ENCODE measurements at places on chromosomes 7 and 10.

DNA sequence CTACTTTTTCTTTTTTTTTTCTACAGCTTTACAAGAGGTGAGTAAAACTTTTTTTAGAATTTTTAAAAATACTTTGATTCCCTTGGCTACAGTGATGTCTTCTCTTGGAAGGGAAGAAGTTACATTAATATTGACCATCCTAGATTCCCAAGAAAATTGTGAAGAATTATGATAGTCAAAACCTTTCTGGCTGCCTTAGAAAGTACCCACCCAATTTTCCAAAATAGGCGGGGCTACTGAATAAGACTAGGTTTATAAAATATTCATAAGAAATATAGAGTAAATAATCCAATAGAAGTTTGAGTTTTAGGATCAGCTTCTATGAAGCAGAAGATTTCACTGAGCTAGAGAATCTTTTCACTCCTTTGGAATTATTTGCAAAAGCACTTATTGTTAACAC lies 3.0 kb downstream of the COL1A2 start:
- no peak for DNase-seq

DNA sequence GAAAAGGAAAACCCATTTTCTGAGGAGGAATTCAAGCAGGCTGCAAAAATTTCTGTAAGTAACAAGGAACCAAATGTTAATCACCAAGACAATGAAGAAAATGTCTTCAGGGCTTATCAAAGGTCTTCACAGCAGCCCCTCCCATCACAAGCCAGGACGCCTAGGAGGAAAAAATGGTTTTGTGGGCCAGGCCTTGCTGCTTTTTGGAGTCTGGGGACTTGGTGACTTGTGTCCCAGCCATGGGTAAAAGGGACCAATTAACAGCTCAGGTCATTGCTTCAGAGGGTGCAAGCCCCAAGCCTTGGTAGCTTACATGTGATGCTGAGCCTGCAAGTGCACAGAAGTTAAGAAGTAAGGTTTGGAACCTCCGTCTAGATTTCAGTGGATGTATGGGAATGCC lies 55.7 kb upstream of the FOXP2 start:
- no peak for DNase-seq

- DNase-seq = no peak
These were observed 18.1 kb upstream of the TFAM start for GRCh38 chr10:58367069-58367468.

- DNase-seq = no peak
These were observed 113.4 kb downstream of the SEM1 start for GRCh38 chr7:96596120-96596826.

GRCh38 chr7:101628522-101628921 lies 574 bp downstream of the MYL10 start:
- DNase-seq = no peak

- DNase-seq = no peak
These were observed 143.2 kb downstream of the WNT2 start for GRCh38 chr7:117179701-117180100.

GRCh38 chr7:71991586-71991985 lies 420.6 kb downstream of the CALN1 start:
- DNase-seq = no peak

DNA sequence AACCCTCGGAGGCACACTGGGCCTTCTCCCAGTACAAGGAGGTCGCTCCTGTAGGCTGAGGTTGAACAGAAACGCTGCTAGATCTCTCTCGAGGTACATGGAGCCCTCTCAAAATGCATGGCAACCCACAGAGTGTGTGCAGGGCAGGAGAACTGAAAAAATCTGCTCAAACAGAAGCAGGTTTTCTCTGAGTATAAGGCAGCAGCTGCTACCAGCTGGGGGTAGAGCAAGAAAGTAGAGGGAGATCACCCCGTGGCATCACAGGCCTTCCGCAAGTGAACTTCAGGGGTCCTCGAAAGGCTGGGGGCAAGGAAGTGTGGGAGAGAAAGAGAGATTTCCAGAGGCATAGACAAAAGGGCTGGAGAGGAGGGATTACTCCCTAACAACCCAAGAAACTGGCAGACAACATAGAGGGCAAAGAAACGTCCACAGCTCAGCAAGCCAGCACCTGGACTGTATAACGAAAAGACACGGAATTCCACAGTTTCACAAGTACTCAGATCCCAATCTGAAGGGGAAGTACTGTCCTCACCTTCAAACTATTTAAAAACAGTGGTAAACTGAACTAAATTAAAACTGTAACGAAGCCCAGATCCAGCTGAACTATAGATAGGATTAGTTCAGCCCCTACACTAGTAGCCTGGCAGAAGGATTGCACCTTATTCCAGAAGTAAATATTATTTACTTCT lies 299.2 kb downstream of the IPMK start:
- DNase-seq = no peak

GRCh38 chr7:78530351-78530750 lies 731.8 kb downstream of the PHTF2 start:
- DNase-seq = peak; percentile 56

DNA sequence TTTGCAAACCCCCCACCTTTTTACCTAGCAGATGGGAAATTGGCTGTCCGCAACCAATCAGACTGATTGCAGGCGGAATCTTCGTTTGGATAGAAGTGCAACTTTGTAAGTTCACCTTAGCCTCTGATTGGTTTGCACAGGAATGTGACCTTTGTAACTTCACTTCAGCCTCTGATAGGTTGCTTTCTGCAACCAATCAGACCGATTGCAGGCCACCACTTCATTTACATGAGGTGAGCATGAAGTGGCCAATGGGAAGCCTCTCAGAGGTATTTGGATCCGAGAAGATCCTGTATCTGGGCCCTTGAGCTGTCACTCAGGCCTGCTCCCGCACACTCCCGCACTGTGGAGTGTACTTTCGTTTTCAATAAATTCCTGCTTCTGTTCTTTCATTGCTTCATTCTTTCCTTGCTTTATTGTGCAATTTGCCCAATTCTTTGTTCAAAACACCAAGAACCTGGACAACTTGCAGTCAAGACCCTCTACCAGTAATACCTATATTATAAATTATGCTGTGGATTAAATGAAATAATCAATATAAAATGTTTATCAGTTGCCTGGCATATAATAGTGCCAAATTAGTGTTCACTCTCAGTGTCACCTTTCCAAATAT lies 491.4 kb downstream of the PLXNA4 start:
- no peak for DNase-seq

DNA sequence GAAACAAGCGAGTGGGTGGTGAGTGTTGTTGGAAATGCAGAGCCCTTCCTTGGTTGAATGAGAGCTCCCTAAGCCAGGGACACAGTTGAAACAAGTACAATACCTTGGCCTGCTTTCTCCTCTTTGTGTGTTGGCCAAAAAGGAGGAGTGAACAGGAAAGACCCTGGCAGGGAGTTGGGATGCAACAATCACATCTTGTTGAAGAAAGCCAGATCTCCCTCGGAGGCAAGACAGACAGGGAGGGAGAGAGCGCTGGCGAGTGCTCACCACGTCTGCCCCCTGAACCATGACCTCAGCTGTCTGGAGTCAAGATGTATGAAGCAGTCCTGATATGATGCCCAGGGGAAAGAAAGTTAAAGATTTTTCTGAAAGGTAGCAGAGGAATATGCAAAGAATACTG lies 66.8 kb downstream of the ADAM12 start:
- DNase-seq = no peak

DNA sequence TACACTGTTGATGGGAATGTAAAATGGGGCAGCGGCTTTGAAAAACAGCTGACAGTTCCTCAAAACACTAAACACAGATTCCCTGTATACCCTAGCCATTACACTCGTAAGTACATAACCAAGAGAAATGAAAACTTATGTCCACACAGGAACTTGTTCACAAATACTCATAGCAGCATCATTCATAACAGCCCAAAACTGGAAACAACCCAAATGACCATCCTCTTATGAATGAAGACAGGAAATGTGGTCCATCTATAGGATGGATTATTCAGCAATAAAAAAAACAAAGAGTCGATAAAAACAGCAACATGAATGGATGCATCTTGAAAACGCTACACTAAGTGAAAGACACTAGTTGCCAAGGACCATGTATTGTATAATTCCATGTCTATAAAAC lies 23.7 kb downstream of the NMT2 start:
- no peak for DNase-seq

DNA sequence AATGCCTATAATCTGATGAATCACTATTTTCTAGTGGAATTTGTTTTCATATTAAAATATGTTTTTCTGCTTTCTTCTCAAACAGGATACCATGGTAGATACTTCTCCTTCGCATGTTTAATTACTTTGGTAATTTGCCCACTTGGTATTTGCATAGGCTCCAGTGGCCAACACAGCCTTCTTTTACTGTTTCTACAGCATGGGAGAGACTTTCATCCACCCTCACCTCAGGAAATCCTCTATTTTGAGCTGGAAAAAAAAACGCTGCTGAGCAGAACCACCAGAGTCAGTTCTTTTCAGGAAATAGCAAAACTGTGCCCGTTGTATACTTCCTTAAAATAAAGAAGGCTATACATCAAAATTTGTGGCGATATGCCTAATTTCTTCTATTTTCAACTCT lies 213.3 kb downstream of the MDFIC start:
- no peak for DNase-seq

DNA sequence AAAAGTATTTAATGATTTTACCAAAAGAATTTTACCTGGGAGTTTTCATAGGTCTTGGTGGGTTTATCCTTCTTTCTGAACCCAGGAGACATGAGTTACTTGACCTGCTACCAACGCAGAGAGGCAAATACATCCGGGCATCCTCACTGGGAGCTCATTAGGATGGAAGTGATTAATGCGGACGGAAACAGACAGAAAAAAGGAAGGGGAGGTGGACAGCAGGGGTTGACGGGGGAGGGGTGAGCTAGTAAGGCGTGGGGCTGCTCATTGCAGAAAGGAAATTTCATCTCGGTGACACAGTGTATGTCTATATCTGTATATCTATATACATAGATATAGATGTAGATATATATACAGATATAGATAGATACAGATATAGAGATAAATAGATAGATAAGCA lies 408.2 kb upstream of the ADARB2 start:
- no peak for DNase-seq

DNA sequence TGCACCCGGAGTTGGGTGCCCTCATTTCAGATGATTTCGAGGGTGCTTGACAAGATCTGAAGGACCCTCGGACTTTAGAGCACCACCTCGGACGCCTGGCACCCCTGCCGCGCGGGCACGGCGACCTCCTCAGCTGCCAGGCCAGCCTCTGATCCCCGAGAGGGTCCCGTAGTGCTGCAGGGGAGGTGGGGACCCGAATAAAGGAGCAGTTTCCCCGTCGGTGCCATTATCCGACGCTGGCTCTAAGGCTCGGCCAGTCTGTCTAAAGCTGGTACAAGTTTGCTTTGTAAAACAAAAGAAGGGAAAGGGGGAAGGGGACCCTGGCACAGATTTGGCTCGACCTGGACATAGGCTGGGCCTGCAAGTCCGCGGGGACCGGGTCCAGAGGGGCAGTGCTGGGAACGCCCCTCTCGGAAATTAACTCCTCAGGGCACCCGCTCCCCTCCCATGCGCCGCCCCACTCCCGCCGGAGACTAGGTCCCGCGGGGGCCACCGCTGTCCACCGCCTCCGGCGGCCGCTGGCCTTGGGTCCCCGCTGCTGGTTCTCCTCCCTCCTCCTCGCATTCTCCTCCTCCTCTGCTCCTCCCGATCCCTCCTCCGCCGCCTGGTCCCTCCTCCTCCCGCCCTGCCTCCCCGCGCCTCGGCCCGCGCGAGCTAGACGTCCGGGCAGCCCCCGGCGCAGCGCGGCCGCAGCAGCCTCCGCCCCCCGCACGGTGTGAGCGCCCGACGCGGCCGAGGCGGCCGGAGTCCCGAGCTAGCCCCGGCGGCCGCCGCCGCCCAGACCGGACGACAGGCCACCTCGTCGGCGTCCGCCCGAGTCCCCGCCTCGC lies at the start of gene EGFR:
TSS of gene EGFR (plus strand) at position 657 of the 830 bp plus-strand sequence. CDS start 261 bp downstream, outside the sequence.
- no peak for DNase-seq

DNA sequence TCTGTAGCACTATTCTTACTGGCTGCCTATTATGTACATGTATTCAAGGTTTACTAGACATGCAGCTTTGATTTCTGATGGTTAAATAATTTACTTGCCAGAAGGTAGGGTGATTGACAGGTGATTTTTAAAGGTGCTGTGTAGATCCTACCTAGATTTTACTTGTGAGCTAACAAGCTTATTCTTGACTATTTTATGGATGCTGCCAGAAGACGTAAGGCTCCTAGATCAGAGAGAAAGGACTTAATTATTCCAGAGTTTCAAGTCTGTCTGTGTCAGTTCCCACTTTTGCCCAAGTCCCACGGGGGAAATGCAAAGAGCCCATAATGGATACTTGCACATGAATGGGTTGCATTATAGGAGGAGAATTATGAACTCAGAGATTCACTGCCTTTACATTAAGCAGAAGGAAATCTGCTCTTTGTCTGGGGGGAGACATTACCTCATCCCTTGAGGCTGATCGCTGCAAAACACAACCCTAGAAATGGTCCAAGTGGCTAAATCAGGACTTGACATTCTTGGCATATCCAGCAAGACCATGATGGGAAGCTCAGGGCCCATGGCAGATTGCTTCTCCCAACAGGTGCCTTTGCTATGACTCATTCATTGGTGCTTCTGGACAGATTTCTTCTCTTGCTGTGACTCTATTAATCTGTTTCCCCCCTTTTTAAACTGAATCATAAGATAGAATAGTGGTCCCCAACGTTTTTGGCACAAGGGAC lies 32.1 kb downstream of the GPR158 start:
- no peak for DNase-seq

DNA sequence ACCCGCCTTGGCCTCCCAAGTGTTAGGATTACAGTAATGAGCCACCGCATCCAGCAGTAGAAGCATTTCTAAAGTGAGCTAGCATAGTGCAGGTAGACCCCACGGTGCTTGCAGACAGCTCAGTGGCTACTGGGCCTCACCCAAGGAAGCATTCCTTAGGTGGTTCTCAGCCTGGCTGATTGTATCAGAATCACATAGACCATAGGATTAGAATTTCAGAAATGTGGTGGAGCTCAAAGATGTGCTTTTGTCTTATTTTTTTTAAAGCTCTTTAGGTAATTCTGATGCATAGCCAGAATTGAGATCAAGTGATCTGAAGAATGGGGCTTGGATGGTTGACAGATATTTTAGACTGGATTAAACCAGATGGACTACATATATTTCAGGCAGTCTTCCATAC lies 10.9 kb downstream of the ANLN start:
- no peak for DNase-seq

DNA sequence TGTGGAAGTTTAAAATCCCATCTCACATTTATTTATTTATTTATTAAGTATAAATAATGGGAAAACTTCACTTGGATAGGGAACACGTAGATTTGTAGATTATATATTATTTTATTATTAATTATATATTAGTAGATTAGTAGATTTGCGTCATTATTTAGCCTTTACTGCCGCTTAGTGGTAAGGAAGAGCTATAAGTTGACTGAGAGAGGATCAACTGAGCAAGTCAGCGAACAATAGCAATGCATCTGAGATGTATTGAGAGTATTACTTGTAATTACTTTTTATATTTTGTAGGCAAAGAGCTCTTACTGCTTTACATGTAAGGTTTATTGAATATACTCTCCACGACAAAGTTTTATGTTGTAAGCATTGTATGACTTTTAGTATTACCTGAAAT lies 244.5 kb upstream of the ANKRD30A start:
- no peak for DNase-seq

DNA sequence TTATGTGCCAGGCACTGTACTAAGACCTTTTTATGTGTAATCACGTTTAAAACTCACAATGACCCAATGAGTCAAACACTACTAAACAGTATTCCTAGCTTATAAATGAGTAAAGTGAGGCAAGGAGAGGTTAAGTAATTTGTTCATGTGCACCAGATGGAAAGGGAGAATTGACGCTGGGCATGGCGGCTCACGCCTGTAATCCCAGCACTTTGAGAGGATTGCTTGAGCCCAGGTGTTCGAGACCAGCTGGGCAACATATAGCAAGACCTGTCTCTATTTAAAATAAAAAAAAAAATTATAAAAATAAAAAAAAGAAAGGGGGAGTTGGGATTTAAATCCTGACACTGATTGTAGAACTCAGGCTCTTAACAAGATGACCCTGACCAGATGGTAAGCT lies 46.7 kb upstream of the DLG5 start:
- DNase-seq = no peak

Measured in HS-5 (cell line).